Stimulated activated CD4-positive, alpha-beta T cell treated with anti-CD3 and anti-CD28 coated beads, Interleukin-2, amount 100 ng/mL, for 4 hours (primary cell): ENCODE measurements at places on chromosomes 6 and 20.

DNA sequence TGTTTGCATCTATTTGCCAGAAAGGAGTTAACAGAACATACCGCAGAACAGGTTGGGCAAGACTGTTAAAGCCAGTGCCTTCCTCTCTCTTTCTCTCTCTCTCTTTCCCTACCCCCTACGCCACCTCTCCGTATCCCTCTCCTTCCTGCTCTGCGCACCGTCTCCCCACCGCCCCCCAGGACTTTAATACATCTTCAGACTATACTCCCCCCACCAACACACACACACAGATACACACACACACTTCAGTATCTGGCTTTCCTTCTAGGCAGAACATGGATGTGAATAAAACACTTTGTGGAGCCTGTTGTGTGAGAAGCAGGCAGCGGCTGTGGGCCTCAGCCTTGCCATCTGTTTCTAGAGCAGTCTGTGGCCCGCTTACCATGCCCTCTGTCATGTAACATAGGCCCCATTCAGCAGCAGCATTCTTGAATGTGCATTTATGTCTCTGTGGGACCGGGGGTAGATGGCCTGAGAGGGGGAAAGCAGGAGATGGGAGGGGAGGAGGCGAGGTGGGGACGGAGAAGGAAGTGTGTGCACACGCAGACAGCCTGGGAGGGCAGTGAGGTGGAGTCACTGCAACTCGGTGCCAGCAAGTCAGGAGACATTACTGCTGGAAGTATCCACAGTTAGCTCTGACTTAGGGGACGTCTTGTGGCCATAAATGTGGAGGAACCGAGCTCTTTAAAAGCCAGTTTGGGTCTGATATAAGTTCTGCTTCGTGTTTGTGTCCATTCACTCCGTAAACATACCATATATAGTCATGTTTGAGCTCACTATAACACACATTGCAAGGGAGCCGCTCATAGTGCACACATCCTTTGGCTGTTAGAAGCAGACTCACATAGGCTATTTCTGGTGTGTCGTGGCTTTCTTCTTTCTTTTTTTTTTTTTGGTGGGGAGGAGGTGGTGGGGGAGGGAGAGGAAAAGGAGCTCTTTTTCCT, 38.4 kb downstream of the RREB1 start:
- DNase-seq = no peak

GRCh38 chr6:437037-437392, 45.5 kb downstream of the IRF4 start:
- no peak for DNase-seq

DNA sequence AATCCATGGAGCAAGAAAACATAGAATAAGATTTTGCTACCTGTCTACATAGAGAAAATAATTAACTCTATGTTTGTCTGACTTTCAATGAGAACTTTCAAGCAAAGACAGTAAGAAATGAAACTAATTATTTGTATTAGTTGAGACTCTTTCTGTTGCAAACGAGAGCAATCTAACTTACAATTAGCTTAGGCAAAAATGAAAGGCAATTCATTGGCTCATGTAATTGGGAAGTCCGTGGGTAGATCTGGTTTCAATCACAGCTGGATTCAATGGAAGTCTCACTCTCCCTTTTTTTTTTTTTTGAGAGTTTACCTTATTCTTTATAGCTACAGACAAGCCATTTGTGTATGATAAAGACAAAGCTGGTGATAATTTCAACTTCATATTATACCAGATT, 68.2 kb upstream of the STXBP5 start:
- DNase-seq = no peak

- DNase-seq = peak; percentile 60
Observed at GRCh38 chr6:111985202-111985731, 68.6 kb upstream of the CCN6 start.

DNA sequence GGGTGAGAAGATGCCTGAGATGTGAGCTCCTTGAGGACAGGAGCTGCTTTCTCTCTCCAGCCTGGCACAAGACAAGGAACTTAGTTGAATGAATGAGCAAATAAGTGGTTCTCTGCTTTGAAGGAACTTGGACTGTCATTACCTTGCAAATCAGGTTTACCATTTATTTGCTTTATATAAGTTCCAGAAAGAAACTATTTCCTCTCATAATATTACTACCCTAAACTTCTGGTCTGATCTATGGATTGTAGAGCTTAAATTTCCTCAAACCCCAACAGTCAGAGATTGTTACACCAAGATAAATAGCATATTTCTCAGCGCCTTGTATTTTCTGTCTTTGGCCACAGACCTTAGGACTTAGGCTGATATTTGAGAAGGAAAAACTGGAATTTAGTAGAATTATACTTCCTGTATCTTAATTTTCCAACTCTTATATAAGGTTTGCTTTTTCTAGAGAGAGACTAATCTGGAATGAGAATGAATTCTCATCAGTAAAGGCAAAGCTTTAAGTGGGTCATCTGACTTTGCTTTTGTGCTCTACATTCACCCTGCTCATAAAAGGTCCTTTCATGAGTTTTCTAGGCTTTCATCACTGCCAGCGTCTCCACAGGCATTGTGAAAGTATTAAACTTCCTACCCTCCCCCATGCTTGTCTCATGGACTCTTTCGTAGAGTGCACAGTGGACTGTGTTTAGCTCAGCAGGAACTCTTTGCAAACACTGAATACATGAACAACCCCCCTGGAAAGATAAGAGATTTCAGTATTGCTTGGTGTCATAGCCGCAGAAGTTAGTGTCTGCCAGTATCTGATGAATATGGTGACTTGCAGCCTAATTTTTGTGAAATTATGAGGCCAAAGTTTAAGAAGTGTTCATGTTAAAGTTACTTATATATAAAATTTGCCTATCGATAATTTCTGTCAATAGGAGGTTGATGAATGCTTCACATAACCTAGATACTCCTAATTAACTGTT, 74.0 kb downstream of the PTPRA start:
- no peak for DNase-seq

DNA sequence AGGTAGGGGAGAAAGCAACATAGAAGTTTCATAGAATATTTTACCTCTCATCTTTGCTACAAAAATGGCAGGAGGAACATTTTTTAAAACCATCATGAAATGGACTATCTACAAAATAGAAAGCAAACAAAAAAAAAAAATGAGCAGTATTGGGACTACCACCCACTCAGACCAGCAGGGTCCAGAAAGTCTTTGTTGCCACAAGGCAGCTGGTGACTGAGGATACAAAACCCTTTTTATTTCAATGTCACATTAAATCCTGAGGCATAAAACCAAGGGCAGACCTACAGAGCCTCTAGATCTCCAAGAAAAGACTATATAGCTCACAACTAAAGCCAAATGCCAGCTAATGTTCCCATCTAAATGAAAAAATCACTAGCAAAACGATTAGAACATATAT, 282.2 kb downstream of the PTPRK start:
- DNase-seq = no peak

DNA sequence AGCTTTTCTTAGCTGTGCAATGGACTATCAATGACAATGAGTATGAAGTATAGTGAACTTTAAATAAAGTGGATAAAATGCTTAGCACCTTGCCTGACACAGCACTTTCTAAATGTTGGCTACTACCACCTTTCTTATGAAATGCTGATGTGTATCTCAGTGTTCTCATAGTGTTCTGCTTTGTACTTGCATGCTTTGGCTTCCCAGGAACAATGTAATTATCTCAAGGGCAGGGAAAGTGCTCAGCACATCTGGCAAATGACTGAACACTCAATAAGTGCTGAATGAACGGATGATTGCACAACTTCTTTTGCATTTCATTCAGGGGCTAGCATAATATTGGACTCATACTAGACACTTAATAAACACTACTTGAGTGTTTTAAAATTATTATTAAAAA, 28.2 kb upstream of the NOX3 start:
- DNase-seq = no peak

GRCh38 chr20:50213531-50214106, 23.0 kb downstream of the CEBPB start:
- DNase-seq = no peak

- no peak for DNase-seq
Observed at GRCh38 chr6:125258651-125259353, 43.0 kb downstream of the HDDC2 start.

DNA sequence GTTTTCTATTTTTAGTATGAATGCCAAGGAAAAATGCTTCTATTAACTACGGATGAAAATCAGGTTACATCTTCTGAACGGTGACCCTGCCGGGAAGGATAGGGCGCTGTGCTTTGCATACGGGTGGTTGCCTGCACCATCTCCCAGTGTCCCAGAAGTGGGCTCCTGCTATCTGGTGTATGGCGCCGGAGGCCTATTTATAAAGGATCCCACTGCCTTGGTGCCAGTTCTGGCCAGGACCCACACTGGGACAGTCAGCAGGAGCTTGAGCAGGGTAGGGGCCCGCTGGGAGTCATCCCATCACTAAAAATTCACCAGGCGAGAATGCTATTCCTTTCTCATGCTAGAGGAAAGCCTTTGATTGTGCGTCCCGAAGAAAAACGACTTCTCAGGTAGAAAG, 22.9 kb downstream of the TMEM242 start:
- no peak for DNase-seq
